ENCODE measurements at places on chromosomes 5 and 9.

GRCh38 chr9:69297300-69297980, 27.6 kb upstream of the ENTREP1 start:
- DNase-seq: no peak

GRCh38 chr9:24502206-24502937, 43.3 kb downstream of the IZUMO3 start:
- DNase-seq: no peak

DNA sequence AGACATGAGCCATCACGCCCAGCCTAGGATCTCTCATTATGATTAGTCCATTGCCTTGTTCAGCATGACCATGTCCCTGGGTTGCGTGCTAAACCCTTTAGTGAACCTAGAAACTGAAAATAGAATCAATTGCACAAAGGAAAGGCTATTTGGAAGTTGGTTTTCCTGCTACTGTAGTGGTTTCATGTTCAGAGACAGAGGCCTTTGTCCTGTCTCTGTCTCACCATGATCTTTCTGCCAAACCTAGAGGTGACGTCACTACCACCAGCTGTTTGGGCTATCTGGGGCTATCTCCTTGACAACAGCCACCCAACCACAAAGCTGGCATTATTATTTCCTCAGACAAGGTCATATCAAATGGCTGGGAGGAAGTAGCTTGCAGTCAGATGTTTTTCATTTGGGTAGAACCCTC, 4.0 kb upstream of the CDK5RAP2 start:
- no peak for DNase-seq

- DNase-seq: no peak
Observed at GRCh38 chr9:135809166-135809565, 98.2 kb downstream of the CAMSAP1 start.

GRCh38 chr5:36443941-36444340, 142.2 kb upstream of the RANBP3L start:
- no peak for DNase-seq

- DNase-seq: no peak
Observed at GRCh38 chr9:127642082-127642740, 30.1 kb downstream of the STXBP1 start.
